ENCODE measurements at places on chromosomes 5 and 9.
A peak's percentile ranks its signal among the peaks of the same experiment; 100 is the strongest.

- H3K27ac ChIP-seq, result peak overlapping the region; percentile 54
- H3K4me1 ChIP-seq, result peaks cover 5% of the 10 kb centered on the region
- no peak overlapping the region for H3K4me3 ChIP-seq
- no peaks in the 10 kb centered on the region for H3K27me3 ChIP-seq
- H3K36me3 ChIP-seq, result peaks cover 30% of the 10 kb centered on the region
- DNase-seq, result no peak
These were observed 20.9 kb downstream of the SH3GLB2 start for GRCh38 chr9:129007035-129007765.

- H3K4me1 ChIP-seq, result peaks cover 22% of the 10 kb centered on the region
- no peaks in the 10 kb centered on the region for H3K36me3 ChIP-seq
- H3K4me3 ChIP-seq, result no peak overlapping the region
- no peak for DNase-seq
- H3K27me3 ChIP-seq, result peaks cover 27% of the 10 kb centered on the region
These were observed 12.2 kb downstream of the MYMK start for GRCh38 chr9:133512253-133513213.

- no peaks in the 10 kb centered on the region for H3K27me3 ChIP-seq
- no peaks in the 10 kb centered on the region for H3K36me3 ChIP-seq
- no peak overlapping the region for H3K27ac ChIP-seq
- no peak for DNase-seq
- H3K4me3 ChIP-seq, result no peak overlapping the region
- peaks cover under 1% of the 10 kb centered on the region for H3K4me1 ChIP-seq
These were observed 155.3 kb downstream of the COL23A1 start for GRCh38 chr5:178434851-178435250.

- no peak overlapping the region for H3K4me3 ChIP-seq
- no peaks in the 10 kb centered on the region for H3K36me3 ChIP-seq
- no peak overlapping the region for H3K27ac ChIP-seq
- H3K4me1 ChIP-seq, result no peaks in the 10 kb centered on the region
- no peak for DNase-seq
- H3K27me3 ChIP-seq, result no peaks in the 10 kb centered on the region
These were observed 21.0 kb upstream of the TLX3 start for GRCh38 chr5:171288066-171288465.

DNA sequence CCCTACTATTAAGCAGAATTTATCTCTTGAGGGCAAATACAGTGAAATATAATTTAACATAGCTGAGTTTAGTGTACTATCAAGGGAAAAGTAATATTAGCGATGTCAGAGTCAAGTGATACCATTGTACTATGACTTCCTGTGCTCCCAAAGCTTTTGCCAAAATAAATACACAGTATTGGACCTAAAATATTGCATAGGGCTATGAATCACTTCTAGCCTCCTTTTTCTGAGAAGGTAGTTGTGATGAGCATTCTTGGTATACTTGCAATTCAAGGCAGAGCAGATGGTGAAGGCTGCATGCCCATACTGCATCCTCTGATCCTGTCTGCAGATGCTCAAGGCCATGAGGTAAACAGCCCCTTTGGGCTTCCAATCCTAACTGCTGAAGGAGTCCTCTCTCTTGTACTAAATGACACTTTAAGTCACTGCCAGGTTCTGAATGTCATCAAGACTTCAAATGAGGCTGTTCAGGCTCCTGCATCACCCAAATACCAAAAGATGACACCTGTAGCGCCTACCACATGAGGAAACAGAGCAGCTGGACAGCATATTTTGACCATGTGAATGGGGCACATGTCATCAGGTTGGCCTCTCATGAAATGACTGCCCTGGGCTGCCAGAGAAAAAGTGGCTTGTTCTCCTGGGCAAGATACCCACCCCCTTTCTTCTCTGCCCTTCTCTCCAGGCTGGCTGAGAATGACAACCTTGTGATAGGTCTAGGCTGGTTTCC lies 29.7 kb upstream of the PPP2CA start:
- no peak for DNase-seq
- no peaks in the 10 kb centered on the region for H3K27me3 ChIP-seq
